ENCODE measurements at places on chromosomes 2 and 18.

- DNase-seq: no peak
Observed at GRCh38 chr2:118791483-118791882, 56.0 kb downstream of the EN1 start.

- DNase-seq: no peak
Observed at GRCh38 chr2:121368836-121369235, 83.8 kb upstream of the TFCP2L1 start.

DNA sequence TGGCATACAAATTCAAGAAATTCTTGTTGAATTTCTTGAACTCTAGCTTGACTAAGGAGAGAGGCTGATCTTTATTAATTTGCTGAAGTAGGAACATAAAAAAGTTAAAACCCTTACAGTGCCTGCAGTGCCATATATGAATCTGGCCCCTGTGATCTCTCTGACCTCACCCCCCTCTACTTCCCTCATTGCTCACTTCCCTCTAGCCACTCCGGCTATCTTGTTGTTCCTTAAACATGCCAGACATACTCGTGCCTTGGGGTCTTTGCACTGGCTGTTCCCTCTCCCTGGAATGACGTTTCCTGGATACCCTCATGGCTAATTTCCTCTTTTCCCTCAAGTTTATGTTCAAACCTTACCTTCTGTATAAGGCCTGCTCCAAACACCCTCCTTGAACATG, 246.3 kb upstream of the SIX2 start:
- no peak for DNase-seq

- peak; percentile 21 for DNase-seq
Observed at GRCh38 chr2:174835797-174836255, 71.6 kb upstream of the CHRNA1 start.

DNA sequence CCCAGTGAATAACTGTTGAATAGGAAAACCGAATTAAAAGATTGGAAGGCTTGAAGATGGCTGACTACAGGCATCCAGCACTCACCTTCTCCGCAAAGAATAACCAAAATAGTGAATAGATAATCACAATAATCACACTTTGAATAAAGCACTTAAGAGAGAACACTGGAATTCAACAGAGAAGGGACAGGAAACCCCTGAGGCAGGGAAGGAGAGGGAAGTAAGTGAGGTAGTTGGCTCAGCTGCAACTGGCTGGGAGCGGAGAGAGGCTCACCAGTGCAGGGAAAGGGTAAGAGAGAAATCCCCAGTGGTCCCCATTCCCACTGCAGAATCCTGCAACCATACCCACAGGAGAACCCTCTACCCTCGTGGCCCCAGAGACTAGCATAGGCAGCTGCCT, 246.6 kb upstream of the NCKAP5 start:
- no peak for DNase-seq

GRCh38 chr2:174764280-174765255, at the start of gene CHRNA1:
TSS of gene CHRNA1 (minus strand) at chr2:174764472. CDS start at chr2:174764394, 78 bp downstream.
- no peak for DNase-seq

- DNase-seq: no peak
Observed at GRCh38 chr2:46915281-46915810, at the start of gene MCFD2. TSS of gene MCFD2 (minus strand) at chr2:46915806. CDS start at chr2:46909171, 6,635 bp downstream.

All from erythroblast (primary cell).